Uterus (tissue), 4 donors: ENCODE measurements at places on chromosomes 1 and 21. TPM values are rescaled to one million over a fixed set of nuclear protein-coding genes. Genes with fewer than 3 reads are reported as not detected.

DNA sequence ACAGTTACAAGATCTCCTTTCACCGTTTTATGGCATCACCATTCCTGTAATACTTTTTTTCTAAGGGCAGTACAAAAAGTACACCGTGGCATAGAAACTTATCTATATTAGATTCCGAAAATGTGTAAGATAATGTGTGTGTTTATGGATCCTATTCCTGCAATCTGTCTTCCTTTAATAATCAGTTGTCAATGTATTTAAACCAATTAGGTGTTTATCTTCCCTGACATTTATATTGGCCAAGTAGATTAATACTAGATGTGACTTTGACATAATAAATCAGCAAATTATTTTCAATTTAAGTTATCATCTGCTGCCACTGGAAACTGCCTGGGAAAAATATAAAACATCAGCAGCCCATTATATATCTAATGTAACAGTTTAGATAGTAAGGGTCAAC, 770.3 kb upstream of the ADGRL2 start:
- H3K36me3 ChIP-seq, result no peaks in the 10 kb centered on the region
- no peak for DNase-seq
- no peak overlapping the region for H3K4me3 ChIP-seq
- H3K27me3 ChIP-seq, result no peaks in the 10 kb centered on the region

DNA sequence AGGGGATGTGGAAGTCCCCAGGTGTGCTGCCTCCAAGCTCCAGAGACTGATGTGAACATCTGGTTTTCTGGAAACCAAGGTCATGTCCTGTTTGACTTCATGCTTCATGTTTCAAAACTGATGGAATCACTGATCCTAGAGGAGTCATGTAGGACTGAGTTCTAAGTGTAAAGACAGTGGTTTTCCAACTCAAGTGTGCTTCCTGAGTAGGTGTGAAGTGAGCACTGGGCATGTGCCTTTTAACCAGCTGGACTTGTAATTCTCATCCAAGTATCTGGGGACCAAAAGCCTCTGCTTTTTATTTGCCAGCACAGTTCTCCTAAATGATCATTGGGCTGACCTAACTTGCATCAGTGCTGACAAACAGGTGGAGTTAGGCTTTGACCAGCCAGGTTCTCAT, 36.9 kb downstream of the ABCA4 start:
- H3K27me3 ChIP-seq, result no peaks in the 10 kb centered on the region
- H3K36me3 ChIP-seq, result no peaks in the 10 kb centered on the region

DNA sequence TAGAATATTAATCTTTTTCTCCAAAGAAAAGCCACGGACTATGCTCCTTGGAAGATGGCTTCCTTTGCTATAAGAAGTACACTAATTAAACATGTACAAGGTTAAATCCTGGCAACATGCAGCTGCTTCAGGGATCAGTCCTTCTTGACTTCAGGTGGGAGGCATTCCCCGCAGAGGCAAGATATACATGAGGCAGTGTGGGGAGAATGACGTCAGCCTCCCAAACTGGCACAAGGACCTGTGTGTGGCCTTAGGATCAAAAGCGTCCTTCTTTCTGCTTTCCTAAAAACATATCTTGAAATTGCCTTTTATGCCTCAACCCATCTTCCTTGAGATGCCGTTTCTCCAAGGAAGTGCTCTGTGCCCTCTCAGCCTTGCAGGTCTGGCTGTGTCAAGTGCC, 90.3 kb downstream of the WLS start:
- H3K27ac ChIP-seq, result no peak overlapping the region
- DNase-seq, result no peak
- H3K4me1 ChIP-seq, result no peaks in the 10 kb centered on the region
- H3K4me3 ChIP-seq, result no peak overlapping the region
- H3K36me3 ChIP-seq, result no peaks in the 10 kb centered on the region

- H3K27me3 ChIP-seq, result no peaks in the 10 kb centered on the region
- peaks cover 6% of the 10 kb centered on the region for H3K4me1 ChIP-seq
- peak overlapping the region; percentile 53 for H3K4me3 ChIP-seq
- DNase-seq, result peak; percentile 40
- H3K27ac ChIP-seq, result peak overlapping the region; percentile 63
These were observed 1.0 kb downstream of the PLEKHG5 start for GRCh38 chr1:6490181-6491080.

DNA sequence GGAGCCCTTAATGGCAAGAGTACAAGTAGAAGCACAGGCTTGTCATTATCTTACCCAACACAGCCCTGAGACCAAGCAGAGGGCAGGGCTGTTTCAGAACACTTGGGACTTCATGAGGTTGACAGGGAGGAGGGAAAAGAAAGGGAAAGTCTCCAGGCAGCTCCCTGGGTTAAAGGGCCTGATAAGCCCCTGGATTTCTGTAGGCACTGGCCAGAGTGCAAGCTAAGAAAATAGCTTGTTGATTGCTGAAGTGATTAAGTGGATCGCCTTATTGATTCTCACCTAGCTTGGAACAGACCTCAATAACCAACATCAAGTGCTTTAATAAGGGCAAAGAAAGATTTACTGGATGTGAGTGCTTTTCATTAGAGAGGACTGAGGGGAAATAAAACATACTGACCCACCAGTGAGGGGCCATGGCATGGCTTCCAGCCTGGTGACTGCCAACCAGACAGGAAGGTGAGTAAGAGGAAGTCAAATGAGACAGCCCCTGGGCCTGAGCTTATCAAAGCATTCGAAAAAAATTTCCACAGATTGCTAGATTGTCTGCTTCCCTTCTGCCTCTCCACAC, 121.4 kb upstream of the NFIA start:
- no peaks in the 10 kb centered on the region for H3K4me1 ChIP-seq
- no peaks in the 10 kb centered on the region for H3K36me3 ChIP-seq
- H3K4me3 ChIP-seq, result no peak overlapping the region

- DNase-seq, result no peak
- H3K27ac ChIP-seq, result no peak overlapping the region
- no peaks in the 10 kb centered on the region for H3K36me3 ChIP-seq
- no peaks in the 10 kb centered on the region for H3K27me3 ChIP-seq
These were observed 240.5 kb downstream of the TGFB2 start for GRCh38 chr1:218585511-218586184.

DNA sequence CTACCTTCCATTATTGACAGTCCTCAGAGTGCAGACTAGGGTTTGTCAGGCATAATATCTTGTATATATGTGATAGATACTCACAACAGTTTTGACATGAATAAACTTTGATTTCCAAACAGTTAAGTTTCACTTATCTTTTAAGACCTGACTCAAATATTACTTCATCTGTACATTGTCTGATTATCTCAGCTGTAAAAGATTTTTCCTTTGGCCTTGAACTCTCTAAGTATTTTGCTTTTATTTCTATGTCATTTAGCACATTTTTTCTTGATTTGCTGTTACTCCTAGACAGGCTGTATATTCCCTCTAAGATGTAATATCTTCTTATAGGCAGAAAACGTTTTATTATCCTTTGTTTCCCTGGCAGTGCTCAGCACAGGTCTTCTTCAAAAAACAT, 65.6 kb upstream of the DMRTA2 start:
- H3K36me3 ChIP-seq, result no peaks in the 10 kb centered on the region
- no peak for DNase-seq
- no peak overlapping the region for H3K27ac ChIP-seq
- no peak overlapping the region for H3K4me3 ChIP-seq
- no peaks in the 10 kb centered on the region for H3K27me3 ChIP-seq

DNA sequence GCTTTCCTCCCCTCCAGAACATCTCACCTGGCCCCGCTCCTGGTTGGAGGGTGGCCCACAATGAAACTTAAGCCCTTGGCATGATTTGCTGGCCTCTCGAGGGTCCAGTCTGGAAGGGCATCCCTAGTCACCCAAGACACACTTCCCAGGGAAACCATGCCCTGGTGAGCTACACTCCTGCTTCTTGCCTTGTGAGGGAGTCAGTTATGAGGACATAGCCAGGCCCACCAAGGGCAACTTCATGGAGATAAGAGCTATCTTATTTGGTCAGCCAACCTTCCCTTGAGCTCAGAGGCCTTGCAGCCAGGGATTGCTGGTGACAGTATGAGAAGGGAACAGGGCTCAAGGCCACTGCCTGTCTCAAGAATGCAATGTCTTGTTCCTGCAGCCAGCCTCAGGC, 9.7 kb downstream of the TNR start:
- H3K27me3 ChIP-seq, result no peaks in the 10 kb centered on the region
- no peak overlapping the region for H3K27ac ChIP-seq
- no peaks in the 10 kb centered on the region for H3K36me3 ChIP-seq
- H3K4me1 ChIP-seq, result no peaks in the 10 kb centered on the region
- no peak overlapping the region for H3K4me3 ChIP-seq
- DNase-seq, result no peak

DNA sequence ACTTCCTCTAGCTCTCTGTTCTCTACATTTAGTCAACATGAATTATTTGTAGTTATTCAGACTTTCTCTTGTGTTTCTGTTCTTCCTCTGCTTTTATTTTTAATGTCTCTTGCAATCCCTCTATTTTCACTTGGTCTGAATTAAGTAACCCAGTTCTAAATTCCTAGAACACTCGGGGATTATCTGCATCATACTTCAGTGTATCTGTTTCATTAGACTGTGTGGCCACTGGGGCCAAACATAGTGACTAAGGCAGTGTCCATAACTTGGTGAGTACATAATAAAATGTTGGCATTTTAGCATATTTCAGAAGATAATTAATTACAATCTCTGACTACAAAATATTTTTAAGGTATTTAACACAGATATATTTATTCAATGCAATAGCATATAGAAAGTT, 1087.2 kb upstream of the B3GALT2 start:
- H3K36me3 ChIP-seq, result no peaks in the 10 kb centered on the region
- no peak overlapping the region for H3K27ac ChIP-seq
- DNase-seq, result no peak
- H3K4me1 ChIP-seq, result no peaks in the 10 kb centered on the region

DNA sequence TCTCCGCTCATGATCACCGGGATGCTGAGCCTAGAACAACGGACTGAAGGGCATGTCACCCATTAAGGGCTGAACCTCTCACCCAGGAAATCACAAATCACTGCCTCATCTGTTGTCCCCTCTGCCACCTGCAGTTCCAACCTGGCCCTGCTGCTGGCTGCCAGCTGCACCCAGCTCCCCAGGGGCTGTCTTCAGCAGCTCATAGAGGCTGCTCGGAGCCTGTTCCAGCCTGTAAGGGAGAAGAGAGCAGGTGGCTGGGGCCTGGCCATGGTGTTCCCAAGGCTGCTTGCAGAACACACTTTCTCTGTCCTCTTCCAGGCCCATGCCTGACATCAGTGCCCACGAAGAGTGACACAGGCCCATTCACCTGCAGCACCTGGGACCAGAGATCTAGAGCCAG, 44.5 kb upstream of the DISP3 start:
- no peaks in the 10 kb centered on the region for H3K36me3 ChIP-seq
- no peak overlapping the region for H3K4me3 ChIP-seq
- H3K27ac ChIP-seq, result no peak overlapping the region
- H3K4me1 ChIP-seq, result no peaks in the 10 kb centered on the region
- DNase-seq, result no peak
- H3K27me3 ChIP-seq, result no peaks in the 10 kb centered on the region

DNA sequence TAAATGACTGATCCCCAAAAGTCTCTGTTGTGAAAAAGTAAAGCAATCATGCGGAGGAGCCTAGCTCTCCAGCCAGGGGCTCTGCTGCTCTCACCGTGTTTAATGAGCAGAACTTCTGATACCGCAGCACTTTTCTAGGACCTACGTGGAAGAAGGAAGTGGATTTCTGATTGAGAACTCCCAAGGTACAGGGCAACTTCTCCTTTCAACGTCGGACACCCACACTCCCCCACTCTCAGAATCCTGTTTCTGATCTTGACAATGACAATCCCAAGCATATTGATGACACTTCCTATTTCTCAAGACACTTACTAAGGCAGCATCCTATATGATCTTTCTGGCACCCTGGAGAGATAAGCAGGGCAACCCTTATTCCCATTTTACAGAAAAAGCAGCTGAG, 78.4 kb downstream of the PROX1 start:
- H3K27me3 ChIP-seq, result no peaks in the 10 kb centered on the region
- H3K4me3 ChIP-seq, result no peak overlapping the region
- H3K36me3 ChIP-seq, result no peaks in the 10 kb centered on the region
- no peak for DNase-seq
- no peak overlapping the region for H3K27ac ChIP-seq

Gene DMRTA2
- not detected for total RNA-seq

Gene FLG2
- not detected for total RNA-seq

Gene CD5L
- total RNA-seq, result not detected

Gene HSF2BP
- 5.7 TPM for total RNA-seq

Gene PSMG1
- total RNA-seq, result 21.0 TPM

Gene SLC2A5
- total RNA-seq, result not detected

Gene C1orf116
- not detected for total RNA-seq
